ENCODE measurements at places on chromosomes 2 and 18. TPM values are rescaled to one million over a fixed set of nuclear protein-coding genes. Genes with fewer than 3 reads are reported as not detected.

The SYT4 gene
- not detected for total RNA-seq

The CLEC4F gene
- not detected for total RNA-seq

The TIGD1 gene
- 7.0 TPM for total RNA-seq

The ACMSD gene
- total RNA-seq, result not detected

The ADD2 gene
- total RNA-seq, result 33.2 TPM

The CCT4 gene
- 389 TPM for total RNA-seq

The RAMP1 gene
- total RNA-seq, result 0.24 TPM

The FSHR gene
- not detected for total RNA-seq

The SLC8A1 gene
- 0.31 TPM for total RNA-seq

The HOXD4 gene
- total RNA-seq, result not detected

The ATOH8 gene
- not detected for total RNA-seq

- no peaks in the 10 kb centered on the region for H3K27me3 ChIP-seq
- peaks cover 8% of the 10 kb centered on the region for H3K36me3 ChIP-seq
- H3K27ac ChIP-seq, result no peak overlapping the region
Observed at GRCh38 chr2:33529771-33530481, 53.5 kb downstream of the RASGRP3 start.

DNA sequence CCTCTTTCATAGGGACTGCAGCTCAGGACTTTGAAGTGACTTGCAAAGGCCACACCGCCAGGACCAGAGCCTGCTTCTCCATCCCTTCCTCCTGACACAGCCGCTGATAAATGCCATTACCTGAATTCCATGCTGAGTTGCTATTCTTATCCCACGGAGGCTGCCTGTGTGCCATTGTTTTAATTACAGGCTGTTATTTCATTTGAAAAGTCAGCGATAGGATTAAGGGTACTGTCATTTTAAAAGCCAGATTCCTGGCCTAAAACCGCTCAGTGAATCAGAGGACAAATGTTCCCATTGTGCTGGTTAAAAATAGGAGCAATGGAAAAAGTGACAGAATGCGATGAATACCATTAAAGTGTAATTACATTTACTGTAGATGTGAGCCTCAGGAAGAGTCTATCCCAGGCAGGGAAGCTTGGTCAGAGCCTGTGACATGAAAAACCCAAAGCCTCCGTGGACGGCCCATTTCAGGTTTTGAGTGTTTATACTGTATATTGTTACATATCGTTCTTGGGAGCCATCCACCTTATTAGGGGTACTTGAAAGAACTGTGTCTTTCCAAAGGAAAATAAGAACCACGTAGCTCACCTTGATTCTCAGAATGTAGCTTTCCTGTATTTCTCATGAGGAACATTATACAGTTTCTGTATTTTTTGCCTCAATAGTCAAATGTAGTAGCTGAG is 41.3 kb downstream of the PDCL3 start:
- peaks cover 5% of the 10 kb centered on the region for H3K4me1 ChIP-seq
- no peak for DNase-seq
- H3K4me3 ChIP-seq, result no peak overlapping the region

GRCh38 chr2:105798595-105798994 is 53.9 kb downstream of the NCK2 start:
- H3K4me3 ChIP-seq, result peak overlapping the region; percentile 83
- H3K36me3 ChIP-seq, result peaks cover 52% of the 10 kb centered on the region
- peaks cover 90% of the 10 kb centered on the region for H3K4me1 ChIP-seq
- H3K27me3 ChIP-seq, result no peaks in the 10 kb centered on the region

DNA sequence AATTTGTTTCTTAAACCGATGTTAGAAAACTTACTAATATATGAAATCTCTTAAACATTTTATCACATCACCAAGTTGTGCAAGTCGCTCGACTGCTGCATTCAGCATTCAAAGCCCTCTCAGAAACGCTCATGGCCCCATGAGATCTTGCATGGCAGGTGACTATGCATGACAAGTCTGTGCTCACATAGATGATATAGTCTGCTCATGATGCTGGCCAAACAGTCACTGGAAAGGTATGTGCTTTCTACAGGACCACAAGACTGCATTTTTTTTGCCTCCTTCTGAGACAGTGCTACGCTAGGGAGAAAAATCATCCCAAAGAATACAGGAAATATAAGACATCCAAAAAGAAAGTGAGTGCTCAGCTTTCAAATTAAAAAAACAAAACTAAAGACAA is 98.3 kb upstream of the ZBTB14 start:
- no peaks in the 10 kb centered on the region for H3K36me3 ChIP-seq
- DNase-seq, result no peak
- H3K27me3 ChIP-seq, result peaks cover 9% of the 10 kb centered on the region

- peaks cover 15% of the 10 kb centered on the region for H3K36me3 ChIP-seq
- H3K27ac ChIP-seq, result no peak overlapping the region
- no peak for DNase-seq
- peaks cover 27% of the 10 kb centered on the region for H3K4me1 ChIP-seq
Observed at GRCh38 chr2:224017957-224018356, 21.1 kb downstream of the SERPINE2 start.

- H3K27ac ChIP-seq, result no peak overlapping the region
- no peak overlapping the region for H3K4me3 ChIP-seq
- no peaks in the 10 kb centered on the region for H3K36me3 ChIP-seq
- no peak for DNase-seq
- H3K4me1 ChIP-seq, result no peaks in the 10 kb centered on the region
- no peaks in the 10 kb centered on the region for H3K27me3 ChIP-seq
Observed at GRCh38 chr2:139230881-139231280, 450.7 kb upstream of the NXPH2 start.

- no peaks in the 10 kb centered on the region for H3K36me3 ChIP-seq
- DNase-seq, result no peak
- no peak overlapping the region for H3K27ac ChIP-seq
- H3K27me3 ChIP-seq, result no peaks in the 10 kb centered on the region
Observed at GRCh38 chr2:118980573-118980972, 38.6 kb downstream of the MARCO start.

- no peak overlapping the region for H3K4me3 ChIP-seq
- no peak for DNase-seq
- no peak overlapping the region for H3K27ac ChIP-seq
- H3K36me3 ChIP-seq, result no peaks in the 10 kb centered on the region
Observed at GRCh38 chr2:73107211-73107926, 5.4 kb downstream of the RAB11FIP5 start.

- no peaks in the 10 kb centered on the region for H3K27me3 ChIP-seq
- DNase-seq, result no peak
- no peaks in the 10 kb centered on the region for H3K4me1 ChIP-seq
- H3K4me3 ChIP-seq, result no peak overlapping the region
- H3K27ac ChIP-seq, result no peak overlapping the region
Observed at GRCh38 chr2:215530191-215530968, 94.5 kb upstream of the FN1 start.

GRCh38 chr18:74068296-74068695 is 79.3 kb downstream of the FBXO15 start:
- no peak for DNase-seq
- no peak overlapping the region for H3K27ac ChIP-seq
- H3K36me3 ChIP-seq, result no peaks in the 10 kb centered on the region
- peaks cover 3% of the 10 kb centered on the region for H3K27me3 ChIP-seq
- no peak overlapping the region for H3K4me3 ChIP-seq

- H3K36me3 ChIP-seq, result peaks cover 30% of the 10 kb centered on the region
- peak; percentile 33 for DNase-seq
- H3K4me1 ChIP-seq, result peaks cover 42% of the 10 kb centered on the region
- H3K27ac ChIP-seq, result peak overlapping the region; percentile 78
Observed at GRCh38 chr2:30622452-30622851, 175.4 kb downstream of the LCLAT1 start.

GRCh38 chr2:41728788-41729338 is 319.0 kb upstream of the PKDCC start:
- no peak for DNase-seq
- H3K27me3 ChIP-seq, result peaks cover 8% of the 10 kb centered on the region
- no peak overlapping the region for H3K4me3 ChIP-seq
- no peaks in the 10 kb centered on the region for H3K36me3 ChIP-seq
- H3K4me1 ChIP-seq, result no peaks in the 10 kb centered on the region

GRCh38 chr18:3263132-3263700 is 1.3 kb downstream of the MYL12B start:
- H3K4me1 ChIP-seq, result peaks cover 62% of the 10 kb centered on the region
- peaks cover 29% of the 10 kb centered on the region for H3K36me3 ChIP-seq
- no peak for DNase-seq
- peak overlapping the region; percentile 88 for H3K27ac ChIP-seq

GRCh38 chr2:96913398-96914202 is 43.7 kb upstream of the SEMA4C start:
- DNase-seq, result peak; percentile 47
- no peaks in the 10 kb centered on the region for H3K27me3 ChIP-seq
- peaks cover 28% of the 10 kb centered on the region for H3K36me3 ChIP-seq
- peaks cover 33% of the 10 kb centered on the region for H3K4me1 ChIP-seq
- H3K27ac ChIP-seq, result peak overlapping the region; percentile 77

DNA sequence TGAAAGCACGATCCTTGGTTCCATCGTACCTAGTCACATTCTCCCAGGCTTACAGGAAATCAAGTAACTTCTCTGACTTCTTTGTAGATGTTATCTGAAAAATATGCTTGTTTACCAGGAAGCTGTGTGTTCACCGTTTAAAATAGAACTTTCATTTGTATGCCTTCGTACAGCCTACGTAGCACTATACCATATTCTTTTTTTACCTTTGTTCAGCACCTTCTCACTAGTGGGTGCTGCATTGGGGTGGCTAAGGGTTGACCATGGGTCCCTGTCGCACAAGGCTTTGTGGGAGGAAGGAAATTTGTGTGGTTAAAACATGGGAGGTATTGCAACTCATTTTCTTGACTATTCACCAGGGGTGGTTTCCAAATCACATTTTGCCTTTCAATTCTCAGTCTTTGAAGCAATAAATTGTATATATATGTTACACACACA is 16.6 kb downstream of the MALT1 start:
- peak; percentile 56 for DNase-seq
- peaks cover 68% of the 10 kb centered on the region for H3K4me1 ChIP-seq
- peak overlapping the region; percentile 88 for H3K27ac ChIP-seq

DNA sequence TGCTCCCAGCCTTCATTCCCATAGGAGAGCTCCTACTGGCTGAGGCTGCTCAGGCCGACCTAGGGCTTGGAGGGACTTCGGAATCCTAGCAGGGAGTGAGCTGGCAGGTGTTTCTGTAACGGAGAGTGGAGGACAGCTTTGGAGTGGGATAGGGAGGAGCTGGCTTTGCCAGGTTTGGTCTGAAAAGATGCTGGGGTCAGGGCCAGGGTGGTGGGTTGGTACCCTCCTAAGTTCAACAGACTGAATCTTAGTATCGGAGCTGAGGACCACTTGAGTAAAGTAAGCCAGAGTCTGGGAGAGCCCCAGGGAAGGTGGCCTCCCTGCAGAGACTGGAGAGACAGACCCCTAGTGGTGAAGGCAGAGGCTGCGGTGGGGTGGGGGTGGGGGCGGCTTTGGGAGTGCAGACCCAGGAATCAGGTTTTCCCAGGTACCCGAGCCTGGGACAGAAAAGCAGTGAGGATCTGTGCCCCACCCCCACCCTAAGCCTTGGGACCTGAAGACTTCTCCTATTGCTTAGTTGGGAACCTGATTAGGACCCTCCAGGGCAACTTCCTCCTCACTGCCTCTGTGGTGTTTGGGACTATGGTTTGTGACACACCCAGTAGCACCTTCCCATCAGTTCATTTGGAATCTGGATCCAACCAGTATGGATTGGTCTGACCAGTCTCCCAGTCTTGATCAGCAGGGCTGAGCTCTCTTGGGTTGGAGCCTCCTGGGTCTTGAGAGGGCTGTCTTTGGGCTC is 3.0 kb downstream of the CNNM4 start:
- no peak overlapping the region for H3K27ac ChIP-seq
- peak overlapping the region; percentile 77 for H3K4me3 ChIP-seq
- H3K4me1 ChIP-seq, result peaks cover 49% of the 10 kb centered on the region
- peak; percentile 14 for DNase-seq
- H3K27me3 ChIP-seq, result no peaks in the 10 kb centered on the region

DNA sequence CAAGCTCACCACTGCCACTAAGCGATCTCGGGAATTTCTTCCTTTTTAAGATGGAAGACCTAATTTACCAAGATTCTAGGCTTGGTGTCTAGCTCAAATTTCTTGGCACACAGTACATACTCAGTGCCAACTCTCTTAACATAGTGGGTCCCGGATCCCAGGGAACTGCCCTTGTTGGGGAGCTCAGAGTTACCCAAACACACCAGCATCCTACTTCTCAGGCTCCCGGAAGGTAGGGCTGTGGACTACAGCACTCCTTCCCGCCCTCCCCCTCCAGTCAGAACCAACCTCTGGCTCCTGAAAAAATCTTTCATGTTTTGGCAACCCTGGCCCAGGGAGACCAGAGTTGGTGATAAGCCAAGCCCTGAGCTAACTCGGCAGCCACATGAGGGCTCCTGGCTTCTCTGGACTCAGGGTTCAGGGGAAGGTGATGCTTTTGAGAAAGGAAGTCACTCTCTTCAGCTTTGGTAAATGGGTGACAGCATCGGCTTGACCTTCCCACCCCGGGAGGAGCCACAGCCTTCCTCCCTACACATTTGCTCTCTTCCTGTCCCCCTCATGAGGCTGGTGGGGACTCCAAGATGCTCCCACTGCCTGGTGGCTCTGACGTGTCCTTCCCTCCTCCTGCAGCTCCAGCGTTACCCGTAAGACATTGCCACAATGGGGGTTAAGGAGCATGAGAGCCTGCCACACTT is 8.8 kb downstream of the ODC1 start:
- H3K4me1 ChIP-seq, result peaks cover 30% of the 10 kb centered on the region
- no peaks in the 10 kb centered on the region for H3K27me3 ChIP-seq
- peak overlapping the region; percentile 50 for H3K4me3 ChIP-seq

DNA sequence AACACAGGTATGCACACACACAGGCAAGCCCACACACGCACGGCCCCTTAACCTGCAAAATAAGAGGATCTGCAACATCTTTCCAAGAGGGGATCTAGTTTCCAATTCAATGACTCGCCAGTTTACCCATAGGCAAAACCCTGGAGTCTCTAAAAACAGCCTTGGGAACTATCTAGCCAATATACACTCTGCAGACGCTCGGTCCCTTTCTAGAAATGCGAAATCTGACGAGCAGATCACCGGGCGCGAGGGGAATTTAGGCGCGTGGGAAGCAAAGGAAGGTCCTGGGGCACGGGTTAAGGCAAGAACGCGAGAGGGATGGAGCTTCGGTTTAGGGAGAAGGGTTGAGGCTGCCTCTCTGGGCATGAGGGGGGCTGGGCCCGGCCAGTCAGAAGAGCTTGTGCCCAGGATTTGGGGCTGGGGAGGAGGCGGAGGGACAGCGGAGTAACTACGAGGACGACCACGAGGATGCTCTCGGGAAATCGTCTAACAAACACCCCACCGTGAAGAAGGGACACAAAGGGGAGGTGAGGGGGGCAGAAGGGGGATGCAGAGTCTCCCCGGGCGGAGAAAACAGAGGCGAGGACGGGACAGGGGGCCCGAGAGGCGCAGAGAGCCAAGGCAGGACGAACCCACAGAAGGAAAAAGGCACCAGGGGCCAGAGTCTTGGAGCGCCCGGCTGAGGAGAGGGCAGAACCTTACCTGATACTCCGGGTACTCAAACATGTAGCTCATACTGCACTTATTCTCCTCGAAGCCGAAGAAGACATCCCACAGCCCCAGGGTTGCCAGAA is 542 bp downstream of the PGAP1 start:
- H3K4me1 ChIP-seq, result peaks cover 28% of the 10 kb centered on the region
- peak; percentile 32 for DNase-seq
- H3K27ac ChIP-seq, result peak overlapping the region; percentile 99
- H3K4me3 ChIP-seq, result peak overlapping the region; percentile 99
- no peaks in the 10 kb centered on the region for H3K27me3 ChIP-seq

- no peak overlapping the region for H3K27ac ChIP-seq
- H3K36me3 ChIP-seq, result no peaks in the 10 kb centered on the region
- no peak overlapping the region for H3K4me3 ChIP-seq
- no peaks in the 10 kb centered on the region for H3K4me1 ChIP-seq
- H3K27me3 ChIP-seq, result no peaks in the 10 kb centered on the region
Observed at GRCh38 chr18:57767259-57768050, 35.7 kb downstream of the ATP8B1 start.
